ENCODE measurements at places on chromosomes 7 and 10.

DNA sequence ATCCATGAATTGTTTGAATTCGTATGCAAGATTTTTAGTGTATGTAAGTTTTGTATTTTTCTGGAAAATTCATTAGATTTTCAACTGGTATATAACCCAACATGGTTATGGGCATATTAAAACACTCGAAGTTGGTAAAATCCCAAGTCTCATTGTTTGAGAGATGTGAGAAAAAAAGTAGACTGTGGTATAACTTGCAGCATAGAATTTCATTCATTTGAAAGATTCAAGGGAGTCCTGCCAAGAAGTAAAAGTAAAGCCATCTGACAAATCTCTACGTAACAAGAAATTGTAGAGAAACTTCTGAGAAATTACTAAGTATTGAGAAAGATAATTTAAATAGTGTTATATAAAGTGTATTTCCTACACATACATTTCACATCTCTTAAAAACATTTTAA is 40.2 kb downstream of the SEMA3E start:
- no peak for DNase-seq

- no peak for DNase-seq
These were observed 297.6 kb upstream of the SP8 start for GRCh38 chr7:21084286-21084685.

- no peak for DNase-seq
These were observed 240.7 kb upstream of the PFKP start for GRCh38 chr10:2826675-2827074.

GRCh38 chr10:88179831-88180230 is 316.4 kb downstream of the PTEN start:
- no peak for DNase-seq

GRCh38 chr7:143510854-143511592 is 33.4 kb downstream of the TAS2R41 start:
- no peak for DNase-seq

Measured in stimulated activated naive CD4-positive, alpha-beta T cell (primary cell).